ENCODE measurements at places on chromosomes 5 and 9. TPM values are rescaled to one million over a fixed set of nuclear protein-coding genes. Genes with fewer than 3 reads are reported as not detected.
A peak's percentile ranks its signal among the peaks of the same experiment; 100 is the strongest.

Gene NAIF1
- 8.8 TPM for total RNA-seq

Gene ITGA1
- 150 TPM for total RNA-seq

Gene EGR1
- 219 TPM for total RNA-seq

- H3K36me3 ChIP-seq: peaks cover 4% of the 10 kb centered on the region
- H3K4me3 ChIP-seq: no peak overlapping the region
- H3K4me1 ChIP-seq: peaks cover 5% of the 10 kb centered on the region
- H3K27ac ChIP-seq: no peak overlapping the region
- no peaks in the 10 kb centered on the region for H3K27me3 ChIP-seq
Observed at GRCh38 chr5:64883912-64884311, 115.2 kb downstream of the CWC27 start.

- no peak overlapping the region for H3K4me3 ChIP-seq
- H3K27me3 ChIP-seq: peaks cover 31% of the 10 kb centered on the region
- DNase-seq: no peak
Observed at GRCh38 chr9:96183751-96184150, 118.2 kb downstream of the HSD17B3 start.

GRCh38 chr5:137666901-137667300 is 69.0 kb downstream of the KLHL3 start:
- H3K4me3 ChIP-seq: no peak overlapping the region
- no peaks in the 10 kb centered on the region for H3K36me3 ChIP-seq
- H3K27ac ChIP-seq: no peak overlapping the region
- peaks cover 2% of the 10 kb centered on the region for H3K4me1 ChIP-seq
- no peak for DNase-seq
- no peaks in the 10 kb centered on the region for H3K27me3 ChIP-seq

GRCh38 chr5:79547429-79547822 is 33.5 kb upstream of the HOMER1 start:
- no peak overlapping the region for H3K27ac ChIP-seq
- no peaks in the 10 kb centered on the region for H3K27me3 ChIP-seq
- no peaks in the 10 kb centered on the region for H3K36me3 ChIP-seq
- no peaks in the 10 kb centered on the region for H3K4me1 ChIP-seq
- DNase-seq: no peak

DNA sequence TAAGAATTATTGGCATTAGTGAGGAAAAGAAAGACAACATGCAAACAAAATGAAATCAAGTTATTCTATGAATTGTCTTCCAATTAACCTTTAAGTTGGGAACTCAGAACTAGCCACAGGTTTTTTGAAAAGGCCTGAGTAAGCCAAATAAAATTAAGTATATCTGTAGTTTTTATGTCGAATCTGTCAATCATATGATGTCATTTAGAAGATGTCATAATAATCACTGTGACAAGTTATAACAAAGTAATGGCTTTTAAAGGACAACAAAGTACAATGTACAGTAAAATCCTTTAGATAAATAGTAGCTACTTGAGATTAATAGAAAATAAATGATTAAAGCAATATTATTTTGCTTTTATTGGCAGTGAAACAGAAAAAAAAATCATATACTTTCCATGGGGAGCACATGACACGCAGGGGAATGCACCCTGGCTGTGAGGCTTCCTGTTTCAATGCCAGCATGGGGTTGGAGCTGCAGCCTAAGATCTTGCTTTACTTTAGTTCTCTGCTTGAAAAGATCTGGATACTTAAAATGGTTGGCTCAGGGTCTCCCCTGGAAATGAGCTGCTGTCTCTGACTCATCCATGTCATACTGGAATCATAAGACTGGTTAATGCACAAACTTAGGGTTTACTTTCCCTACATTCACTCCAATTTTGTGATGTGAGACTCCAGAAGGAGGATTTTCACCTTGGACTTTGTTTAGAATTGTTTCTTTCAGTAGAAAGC is 284.3 kb downstream of the TAF11L14 start:
- H3K4me1 ChIP-seq: peaks cover 19% of the 10 kb centered on the region
- peaks cover 7% of the 10 kb centered on the region for H3K36me3 ChIP-seq
- H3K27me3 ChIP-seq: no peaks in the 10 kb centered on the region
- H3K4me3 ChIP-seq: peak overlapping the region; percentile 12
- H3K27ac ChIP-seq: peak overlapping the region; percentile 87

DNA sequence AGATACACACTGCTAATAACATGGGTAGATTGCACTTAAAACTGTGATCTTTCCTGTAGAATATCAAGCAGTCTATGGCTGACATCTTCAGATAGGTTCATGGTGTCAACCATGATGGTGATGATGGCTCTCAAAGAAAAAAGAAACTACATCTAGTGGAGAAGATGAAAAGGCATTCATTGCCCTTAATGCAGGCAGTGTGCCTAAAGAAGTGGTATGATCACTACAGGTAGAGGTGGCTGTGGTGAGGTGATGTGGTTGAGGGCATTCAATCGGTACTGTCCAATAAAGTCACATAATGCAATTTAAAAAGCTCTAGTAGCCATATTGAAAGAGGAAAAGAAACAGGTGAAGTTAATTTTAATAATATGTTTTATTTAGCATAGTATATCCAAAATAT is 3.1 kb upstream of the IFNB1 start:
- peaks cover 2% of the 10 kb centered on the region for H3K36me3 ChIP-seq
- no peak for DNase-seq
- H3K4me1 ChIP-seq: peaks cover 8% of the 10 kb centered on the region
- no peak overlapping the region for H3K4me3 ChIP-seq
- no peak overlapping the region for H3K27ac ChIP-seq

DNA sequence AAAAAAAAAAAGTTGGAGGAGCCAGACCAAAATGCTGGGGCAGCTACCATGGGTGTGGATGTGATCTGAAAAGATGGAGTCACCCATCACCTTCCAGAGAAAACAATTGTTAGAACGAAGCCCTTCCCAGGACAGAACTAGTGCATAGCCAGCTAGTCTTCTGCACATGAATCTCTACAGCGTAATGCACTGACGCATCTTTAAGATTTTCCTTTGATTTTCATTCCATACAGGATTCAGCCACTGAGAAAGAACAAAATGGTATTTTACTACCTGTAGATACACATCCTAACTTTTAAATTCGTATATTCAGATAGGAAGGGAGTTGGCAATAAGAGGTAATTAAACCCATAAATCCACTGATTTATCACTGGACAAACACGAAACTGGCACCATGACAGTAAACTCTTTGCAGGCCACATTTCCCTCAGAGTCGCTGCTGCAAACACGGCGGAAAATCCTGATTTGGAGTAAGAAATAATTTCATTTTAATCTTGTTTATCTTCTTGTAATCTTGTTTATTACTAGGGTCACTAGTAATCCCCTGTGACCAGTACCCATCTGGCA is 206.6 kb downstream of the SPOCK1 start:
- peaks cover 2% of the 10 kb centered on the region for H3K36me3 ChIP-seq
- H3K27me3 ChIP-seq: no peaks in the 10 kb centered on the region
- H3K27ac ChIP-seq: no peak overlapping the region
- peaks cover 2% of the 10 kb centered on the region for H3K4me1 ChIP-seq

DNA sequence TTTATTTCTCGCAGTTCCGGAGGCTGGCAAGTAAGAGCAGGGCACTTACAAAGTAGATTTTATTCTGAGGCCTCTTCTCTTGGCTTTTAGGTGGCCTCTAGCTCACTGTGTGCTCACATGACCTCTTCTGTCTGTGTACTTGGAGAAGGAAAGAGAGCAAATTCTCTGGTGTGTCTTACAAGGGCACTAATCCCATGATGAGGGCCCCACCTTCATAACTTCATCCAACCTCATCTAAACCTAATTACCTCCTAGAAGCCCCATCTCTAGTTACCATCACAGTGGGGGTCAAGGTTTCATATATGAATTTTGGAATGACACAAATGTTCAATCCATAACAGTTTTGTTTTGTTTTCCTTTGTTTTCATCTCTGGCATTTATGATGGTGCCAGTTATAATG is 376.1 kb downstream of the ADGRV1 start:
- no peak overlapping the region for H3K27ac ChIP-seq
- no peaks in the 10 kb centered on the region for H3K36me3 ChIP-seq
- no peak for DNase-seq

DNA sequence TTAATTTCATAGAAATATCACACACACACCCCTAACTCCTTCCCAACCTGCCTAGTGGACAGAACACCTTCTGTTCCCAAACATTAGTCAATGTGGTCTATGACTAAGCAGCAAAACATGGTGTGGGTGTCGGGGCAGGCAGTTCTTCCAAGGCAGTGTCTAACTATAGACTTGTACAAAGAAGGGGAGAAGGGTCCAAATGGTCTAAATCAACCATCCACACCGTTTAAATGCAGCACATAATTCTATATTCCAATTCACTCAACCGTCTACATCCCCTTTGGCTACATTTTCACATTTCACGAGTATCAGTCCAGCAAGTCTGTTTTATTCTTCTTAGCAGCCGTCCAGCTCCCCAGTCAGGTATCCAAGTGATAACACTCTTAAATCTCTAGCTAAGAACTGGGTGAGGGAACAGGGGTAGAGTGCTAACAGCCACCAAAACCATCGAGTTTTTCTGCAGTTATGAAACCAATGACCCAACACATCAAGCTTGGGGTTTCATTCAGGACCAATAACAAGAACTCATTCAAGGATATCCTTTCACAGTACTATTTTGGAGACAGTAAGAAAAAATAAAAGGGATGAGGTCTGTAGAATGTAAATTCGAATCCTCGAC is 3.3 kb downstream of the ZNF608 start:
- H3K4me3 ChIP-seq: no peak overlapping the region
- no peaks in the 10 kb centered on the region for H3K27me3 ChIP-seq
- H3K27ac ChIP-seq: no peak overlapping the region
- H3K36me3 ChIP-seq: peaks cover 4% of the 10 kb centered on the region

Data from osteocyte (in vitro differentiated cells).